ENCODE measurements at places on chromosomes 6 and 20.

DNA sequence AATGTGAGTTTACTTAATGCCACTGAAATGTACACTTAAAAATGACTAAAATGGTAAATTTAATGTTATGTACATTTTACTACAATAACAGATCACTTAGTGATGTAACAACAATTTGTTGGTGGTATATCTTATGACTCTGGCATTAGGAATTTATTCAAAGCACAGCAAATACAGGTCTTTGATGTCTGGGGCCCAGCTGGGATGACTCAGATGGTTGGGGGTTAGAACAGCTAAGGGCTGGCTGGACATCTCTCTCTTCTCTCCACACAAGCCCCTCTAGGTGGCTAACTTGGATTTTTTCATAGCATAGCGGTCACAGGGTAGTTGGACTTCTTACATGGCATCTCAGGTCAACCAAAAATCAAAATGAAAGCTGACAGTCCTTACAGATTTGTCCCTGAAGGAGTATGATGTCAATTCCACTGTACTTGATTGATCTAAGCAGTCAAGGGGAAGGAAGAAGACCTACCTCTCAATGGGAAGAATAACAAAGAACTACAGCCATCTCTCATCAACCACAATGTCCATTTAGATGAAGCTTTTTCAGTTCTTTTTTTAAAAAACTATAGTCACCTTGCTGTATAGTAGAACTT lies 37.5 kb upstream of the LCA5 start:
- DNase-seq = no peak

- peak; percentile 8 for DNase-seq
Observed at GRCh38 chr6:13710552-13711323, 897 bp downstream of the RANBP9 start.

GRCh38 chr6:159008656-159009288 lies 8.8 kb upstream of the RSPH3 start:
- no peak for DNase-seq

GRCh38 chr6:6856538-6857523 lies 250.9 kb upstream of the RREB1 start:
- DNase-seq = no peak

DNA sequence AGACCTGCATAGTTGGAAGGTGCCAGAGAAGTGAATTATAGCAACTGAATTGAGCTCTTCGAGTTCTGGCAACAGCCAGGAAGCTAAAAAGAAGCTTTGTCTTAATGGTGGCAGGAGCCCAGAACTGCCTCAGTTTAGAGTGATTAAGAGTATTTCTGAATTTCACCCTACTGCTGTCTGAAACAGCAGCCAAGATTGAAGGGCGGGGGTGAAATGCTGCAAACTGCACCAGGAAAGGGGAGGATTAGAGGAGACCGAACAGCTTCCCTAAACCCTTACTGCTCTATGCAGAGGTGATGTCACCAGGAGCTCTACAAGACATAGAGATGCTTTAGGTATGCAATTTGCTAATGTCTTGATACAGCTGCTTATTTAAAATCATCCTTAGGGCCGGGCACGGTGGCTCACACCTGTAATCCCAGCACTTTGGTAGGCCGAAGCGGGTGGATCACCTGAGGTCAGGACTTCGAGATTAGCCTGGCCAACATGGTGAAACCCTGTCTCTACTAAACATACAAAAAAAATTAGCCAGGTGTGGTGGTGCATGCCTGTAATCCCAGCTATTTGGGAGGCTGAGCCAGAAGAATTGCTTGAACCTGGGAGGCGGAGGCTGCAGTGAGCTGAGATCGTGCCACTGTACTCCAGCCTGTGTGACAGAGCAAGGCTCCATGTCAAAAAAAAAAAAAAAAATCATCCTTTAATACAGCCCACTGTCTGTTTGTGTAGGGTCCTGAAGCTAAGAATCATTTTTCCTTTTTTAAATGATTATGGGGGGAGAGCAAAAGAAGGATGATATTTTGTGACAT lies 91.7 kb upstream of the IYD start:
- no peak for DNase-seq

GRCh38 chr6:82245376-82245775 lies 2.2 kb downstream of the IBTK start:
- DNase-seq = no peak

DNA sequence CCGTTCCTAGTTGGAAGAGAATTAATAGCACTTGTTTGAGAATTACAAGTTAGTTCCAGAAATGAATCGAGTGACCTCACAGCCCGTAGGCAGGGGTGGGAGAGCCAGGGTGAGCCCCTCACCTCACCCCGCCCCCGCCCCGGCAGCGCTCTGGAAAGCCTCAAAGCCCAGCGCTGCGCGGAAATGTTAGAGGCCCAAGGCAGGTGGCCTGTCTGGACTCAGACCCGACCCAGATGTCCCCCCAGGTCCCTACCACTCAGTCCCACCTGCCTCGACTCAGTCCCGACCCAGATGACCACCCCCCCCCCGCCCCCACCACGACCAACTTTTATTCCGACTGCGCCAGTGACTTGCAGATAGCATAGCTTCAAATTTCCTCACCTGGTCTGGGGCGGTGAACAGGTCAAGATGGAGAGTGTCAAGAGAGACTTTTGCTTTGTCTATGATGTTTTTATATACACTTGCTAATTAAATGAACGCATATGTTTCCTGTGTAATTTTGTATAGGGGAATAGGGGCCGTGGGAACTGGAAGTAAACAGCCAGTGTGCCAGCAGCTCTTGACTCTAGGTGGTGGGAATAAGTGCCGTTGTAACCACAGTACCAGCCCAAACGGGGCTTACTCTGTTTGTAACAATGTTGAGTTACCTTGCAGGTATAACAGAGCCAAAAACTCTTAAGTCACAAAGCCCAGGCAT lies 1.2 kb upstream of the PXDC1 start:
- DNase-seq = no peak

GRCh38 chr6:116073765-116074440 lies 13.2 kb upstream of the FRK start:
- DNase-seq = no peak

DNA sequence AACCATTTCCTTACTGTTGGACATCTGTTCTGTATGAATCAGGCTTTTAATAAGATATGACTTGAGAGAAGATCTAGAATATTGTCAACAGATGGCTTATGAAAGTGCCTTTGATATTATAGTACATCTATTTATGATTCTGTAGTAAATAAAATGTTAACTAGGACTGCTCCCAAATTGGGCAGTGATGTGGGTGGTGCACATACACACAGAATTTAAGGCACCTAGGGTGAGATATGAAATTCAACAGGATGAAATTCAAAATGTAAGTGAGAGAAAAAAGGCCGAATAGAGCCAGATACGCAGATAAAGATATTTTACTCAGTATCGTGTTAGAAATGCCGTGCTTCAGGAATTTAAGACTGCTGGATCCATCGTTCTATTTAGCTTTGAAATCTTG lies 26.3 kb downstream of the FAM50B start:
- no peak for DNase-seq

DNA sequence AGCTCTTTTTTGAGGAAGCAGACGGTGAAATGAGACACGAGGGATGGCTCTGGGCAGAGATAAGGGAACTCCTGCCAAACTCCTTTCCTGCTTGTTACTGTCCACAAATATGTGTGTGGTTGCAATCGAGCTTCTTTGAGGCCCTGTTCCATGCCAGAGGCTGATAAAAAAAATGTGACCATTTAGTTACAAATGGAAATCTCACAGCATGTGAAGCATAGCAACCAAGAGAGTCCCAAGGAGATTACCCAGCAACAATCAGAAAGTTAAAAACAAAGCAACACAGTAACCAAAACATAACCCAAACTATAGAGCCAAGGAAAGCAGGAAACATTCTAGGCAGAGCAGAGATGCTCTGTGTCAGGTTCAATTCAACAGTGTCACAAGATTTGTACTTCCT lies 35.4 kb upstream of the HMGN3 start:
- DNase-seq = no peak

DNA sequence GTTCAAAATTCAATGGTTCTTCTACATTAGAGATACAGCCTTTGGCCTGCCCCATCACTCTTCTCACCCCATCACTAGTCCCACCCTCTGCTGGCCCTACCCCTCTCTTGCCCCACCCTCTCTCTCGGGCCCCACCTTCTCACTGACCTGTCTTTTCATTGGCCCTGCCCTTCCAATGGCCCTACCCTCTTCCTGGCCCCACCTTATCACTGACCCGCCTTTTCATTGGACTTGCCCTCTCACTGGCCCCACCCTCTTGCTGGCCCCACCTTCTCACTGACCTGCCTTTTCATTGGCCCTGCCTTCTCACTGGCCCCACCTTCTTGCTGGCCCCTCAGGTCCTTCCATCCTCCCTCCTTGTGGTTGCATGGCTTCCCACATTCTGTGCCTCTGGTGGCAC lies 107.2 kb upstream of the PLEKHG1 start:
- no peak for DNase-seq

DNA sequence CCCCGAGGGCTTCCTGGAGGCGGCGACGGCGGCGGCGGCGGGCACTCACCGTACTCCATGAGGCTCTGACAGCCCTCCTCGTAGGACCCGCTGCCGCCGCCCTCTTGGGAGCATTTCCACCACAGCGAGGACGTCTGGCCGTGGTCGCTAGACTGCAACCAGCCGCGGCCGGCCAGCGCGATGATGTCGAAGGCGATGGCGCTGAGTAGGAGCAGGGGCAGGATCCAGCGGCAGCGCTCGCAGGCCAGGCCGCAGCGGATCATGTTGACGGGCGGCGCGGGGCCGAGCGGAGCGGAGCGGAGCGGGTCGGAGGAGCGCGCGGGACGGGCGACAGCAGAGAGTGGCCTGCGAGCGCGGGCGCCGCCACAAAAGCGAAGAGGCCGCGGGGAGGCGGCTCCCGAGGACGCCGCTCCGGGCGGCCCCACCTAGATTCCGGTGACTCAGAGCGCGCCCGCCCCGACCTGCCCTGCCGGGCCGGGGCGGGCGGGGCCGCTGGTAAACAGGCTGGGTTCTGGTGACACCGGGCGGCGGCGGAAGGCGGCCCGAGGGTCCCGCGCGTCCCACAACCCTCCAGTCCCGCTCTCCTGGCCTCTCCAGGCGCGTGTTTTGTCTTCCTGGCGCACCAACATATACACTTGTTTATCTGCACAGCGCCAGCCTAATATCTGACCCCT lies at the start of gene PERP:
Gene PERP, minus strand, starts transcription at position 342 of the 674 bp plus-strand sequence. Its CDS starts 79 bp downstream, at position 263.
- DNase-seq = peak; percentile 8

DNA sequence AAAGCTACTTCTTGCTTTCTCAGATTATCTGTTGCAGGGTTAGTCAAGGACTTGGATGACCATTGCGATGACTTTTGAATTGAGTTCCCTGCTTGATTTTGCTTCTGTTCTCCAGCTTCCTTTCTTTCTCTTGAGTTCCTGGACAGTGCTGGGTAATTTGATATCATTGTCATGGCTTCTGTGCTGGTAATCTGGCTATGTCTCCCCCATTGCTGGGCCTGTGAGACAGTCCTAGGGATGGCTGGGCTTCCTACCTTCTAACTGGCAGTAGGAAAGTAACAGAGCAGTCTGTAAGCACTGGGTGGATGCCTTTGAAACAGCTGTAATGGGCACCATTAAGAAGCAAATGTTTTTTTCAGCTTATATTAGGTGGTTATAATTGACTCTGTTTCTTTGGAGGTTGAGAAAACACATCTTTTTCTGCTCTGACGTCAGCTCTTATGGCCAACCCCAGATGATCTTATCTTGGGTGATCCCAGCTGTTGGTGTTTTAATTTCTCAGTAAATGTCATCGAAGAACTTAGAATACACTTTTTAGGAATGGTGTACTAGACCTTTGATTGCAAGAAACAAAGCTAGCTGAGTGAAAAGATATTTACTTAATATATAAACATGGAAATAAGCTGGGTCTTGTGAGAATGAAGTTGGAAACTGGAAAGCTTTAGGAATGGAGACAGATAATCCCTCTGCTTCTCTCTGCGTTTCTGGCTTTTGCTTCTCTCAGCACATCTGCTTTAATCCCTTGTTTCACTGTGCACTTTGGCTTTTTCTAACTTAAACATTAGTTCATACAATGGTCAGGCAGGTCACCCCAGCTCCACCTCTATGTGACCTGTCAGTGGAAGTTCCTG lies 195.0 kb upstream of the MAN1A1 start:
- DNase-seq = no peak

DNA sequence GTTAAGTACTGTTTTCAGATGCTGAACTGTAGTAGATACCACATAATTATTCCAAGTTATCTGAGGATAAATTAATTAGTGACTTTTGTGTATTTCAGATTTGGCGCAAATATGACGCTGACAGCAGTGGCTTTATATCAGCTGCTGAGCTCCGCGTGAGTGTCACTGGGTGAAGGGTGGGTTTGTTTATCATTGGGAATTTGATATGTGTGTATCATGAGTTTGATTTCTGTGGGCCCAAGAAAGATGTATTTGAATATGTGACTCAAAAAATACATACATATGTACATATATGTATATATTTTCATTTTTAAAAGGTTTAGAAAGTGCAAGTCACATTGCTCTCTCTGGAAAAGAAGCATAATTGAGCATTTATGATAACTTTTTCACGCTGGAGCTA lies 17.4 kb downstream of the SCGN start:
- no peak for DNase-seq

DNA sequence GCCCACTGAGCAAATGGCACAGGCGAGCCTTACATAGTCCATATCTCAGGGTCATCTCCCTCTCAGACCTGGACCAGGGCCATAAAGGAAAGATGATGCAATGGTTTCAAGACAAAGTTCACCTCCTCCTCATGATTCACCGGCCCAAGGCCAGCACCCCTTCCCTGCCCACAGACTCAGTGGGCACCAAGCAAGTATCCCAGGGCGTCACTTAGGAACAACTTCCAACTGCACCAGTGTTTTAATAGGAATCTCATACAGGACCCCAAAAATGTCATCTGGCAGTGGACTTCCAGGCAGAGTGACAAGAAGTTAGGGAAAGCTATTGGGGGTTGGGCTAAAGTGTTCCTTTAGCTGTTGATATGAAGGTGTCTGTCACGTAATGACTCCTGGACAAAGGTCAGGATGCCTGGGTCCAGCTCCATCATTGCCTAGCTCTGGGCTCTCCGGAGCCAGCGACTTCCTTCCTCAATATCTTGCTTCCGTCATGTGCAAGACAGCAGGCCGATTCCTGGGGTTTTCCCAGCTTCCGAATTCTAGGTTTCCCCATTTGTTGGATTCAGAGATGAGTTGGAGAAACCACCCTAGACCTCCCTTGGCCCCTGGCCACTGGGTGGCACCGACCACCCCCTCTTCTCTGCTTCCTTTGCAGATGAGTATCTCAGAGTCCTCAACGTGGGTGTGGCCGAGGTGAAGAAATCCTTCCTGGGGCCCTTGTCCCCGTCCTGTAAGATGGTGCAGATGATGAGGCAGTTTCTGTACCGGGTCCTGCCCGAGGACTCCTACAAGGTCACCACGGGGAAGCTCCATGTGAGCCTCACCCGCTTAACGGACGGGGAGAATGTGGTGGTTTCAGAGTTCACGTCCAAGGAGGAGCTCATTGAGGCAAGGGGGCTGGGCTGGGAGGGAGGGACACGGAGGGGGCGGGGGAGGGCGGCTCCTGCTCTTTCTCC lies 21.1 kb downstream of the PNPLA1 start:
- DNase-seq = no peak

All from amygdala (tissue), 56 donors.